NCI-H1105 (cell line): ENCODE measurements at places on chromosomes 13 and 19.
A peak's percentile ranks its signal among the peaks of the same experiment; 100 is the strongest.

GRCh38 chr13:39910041-39910440 is 254.6 kb downstream of the COG6 start:
- DNase-seq: no peak

- no peak for DNase-seq
Observed at GRCh38 chr13:25281193-25281934, 5.9 kb downstream of the MTMR6 start.

DNA sequence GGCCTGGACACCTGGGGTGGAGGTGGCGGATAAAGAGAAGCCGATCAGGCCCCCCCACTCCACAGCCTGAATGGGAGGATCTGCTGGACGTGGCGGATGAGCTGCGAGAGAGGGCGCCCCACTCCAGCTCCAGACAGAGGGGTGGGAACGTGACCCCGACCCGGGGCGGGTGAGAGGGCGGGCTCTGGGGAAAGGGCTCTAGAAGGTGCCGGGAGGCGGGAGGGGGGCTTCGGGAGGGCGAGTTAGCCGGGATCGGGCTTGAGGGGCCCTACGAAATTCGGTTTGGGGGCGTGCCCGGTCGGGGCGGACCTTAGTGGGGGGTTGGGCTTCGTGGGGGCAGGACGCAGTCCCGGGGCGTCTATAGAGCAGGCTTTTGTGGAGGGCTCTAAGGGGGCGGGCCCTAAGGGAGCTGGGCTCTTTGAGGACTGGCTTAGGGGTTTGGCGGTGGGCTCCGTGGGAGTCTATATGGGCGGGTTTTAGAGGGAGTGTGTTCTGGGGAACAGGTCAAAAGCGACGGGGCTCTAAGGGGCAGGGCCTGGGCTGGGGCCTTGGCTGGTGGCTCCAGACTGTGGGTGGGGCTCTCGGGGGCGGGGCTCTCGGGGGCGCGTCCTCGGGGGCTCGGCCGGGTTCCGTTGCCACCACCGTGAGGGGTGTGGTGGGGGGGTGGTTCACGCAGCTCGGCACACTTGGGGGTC is 4.1 kb upstream of the NANOS3 start:
- peak; percentile 40 for DNase-seq

GRCh38 chr13:93116809-93117208 is 109.8 kb upstream of the GPC6 start:
- DNase-seq: no peak

- DNase-seq: peak; percentile 29
Observed at GRCh38 chr13:40318366-40318765, 348.1 kb downstream of the FOXO1 start.

DNA sequence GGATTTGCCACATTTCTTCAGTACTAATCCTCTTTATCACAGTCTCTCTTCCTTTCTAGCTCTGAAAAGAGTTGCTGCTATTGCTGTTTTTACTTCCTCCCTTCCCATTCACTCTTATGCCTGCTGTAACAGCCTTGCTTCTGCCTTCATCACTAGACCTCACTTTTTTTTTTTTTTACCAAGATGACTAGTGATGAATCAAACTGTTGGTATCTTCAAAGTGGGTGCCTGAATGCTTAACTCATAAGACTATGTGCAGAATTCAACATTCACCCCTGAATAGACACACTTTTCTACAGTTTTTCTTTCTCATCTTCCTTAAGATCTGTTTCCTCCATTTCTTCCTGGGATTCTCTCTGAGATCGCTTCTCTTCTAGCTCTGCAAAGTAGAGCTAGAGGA is 217.2 kb upstream of the HTR2A start:
- no peak for DNase-seq

DNA sequence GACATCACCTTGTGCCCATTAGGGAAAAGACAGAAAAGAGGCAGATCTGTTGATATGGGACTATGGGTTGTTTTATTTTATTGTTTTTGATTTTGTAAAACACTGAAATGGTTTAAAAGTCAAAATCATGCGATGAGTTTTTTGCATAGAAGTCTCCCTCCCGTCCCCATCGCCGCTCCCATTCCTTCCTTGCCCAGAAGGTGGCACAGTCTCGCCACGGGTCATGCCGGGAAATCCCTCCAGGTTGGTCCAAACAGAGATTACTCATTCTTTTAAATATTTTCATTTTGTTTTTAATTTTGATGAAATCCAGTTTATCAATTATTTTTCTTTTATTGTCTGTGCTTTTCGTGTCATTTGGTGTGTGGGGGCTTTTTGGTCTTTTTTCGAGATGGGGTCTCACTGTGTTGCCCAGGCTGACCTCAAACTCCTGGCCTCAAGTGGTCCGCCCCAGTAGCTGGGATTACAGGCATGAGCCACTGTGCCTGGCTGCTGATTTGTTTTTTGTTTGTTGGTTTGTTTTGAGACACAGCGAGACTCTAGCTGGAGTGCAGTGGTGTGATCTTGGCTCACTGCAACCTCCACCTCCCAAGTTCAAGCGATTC is 9.2 kb downstream of the PGPEP1 start:
- DNase-seq: peak; percentile 26

GRCh38 chr19:4988770-4989251 is 19.9 kb downstream of the KDM4B start:
- no peak for DNase-seq

GRCh38 chr19:4186087-4186993 is 3.9 kb downstream of the ANKRD24 start:
- peak; percentile 51 for DNase-seq

DNA sequence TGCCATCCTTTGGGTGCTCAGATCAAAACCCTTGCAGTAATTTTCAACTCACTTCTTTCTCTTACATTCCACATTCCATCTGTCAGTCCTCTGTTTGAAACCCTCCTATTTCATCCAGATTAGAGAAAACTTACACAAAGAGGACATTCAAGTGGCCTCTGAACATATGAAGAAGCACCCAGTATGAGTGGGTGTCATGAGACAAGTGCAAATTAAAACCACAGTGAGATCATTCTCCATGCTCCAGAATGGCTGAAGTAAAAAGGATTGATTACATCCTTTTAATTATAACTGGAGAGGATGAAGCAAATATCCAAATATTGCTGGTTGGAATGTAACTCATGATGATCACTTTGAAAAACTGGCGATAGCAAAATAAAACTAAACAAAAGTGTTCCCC is 96.5 kb downstream of the MIPEP start:
- no peak for DNase-seq

- DNase-seq: peak; percentile 85
Observed at GRCh38 chr19:10259162-10259905, 7.3 kb downstream of the MRPL4 start.

DNA sequence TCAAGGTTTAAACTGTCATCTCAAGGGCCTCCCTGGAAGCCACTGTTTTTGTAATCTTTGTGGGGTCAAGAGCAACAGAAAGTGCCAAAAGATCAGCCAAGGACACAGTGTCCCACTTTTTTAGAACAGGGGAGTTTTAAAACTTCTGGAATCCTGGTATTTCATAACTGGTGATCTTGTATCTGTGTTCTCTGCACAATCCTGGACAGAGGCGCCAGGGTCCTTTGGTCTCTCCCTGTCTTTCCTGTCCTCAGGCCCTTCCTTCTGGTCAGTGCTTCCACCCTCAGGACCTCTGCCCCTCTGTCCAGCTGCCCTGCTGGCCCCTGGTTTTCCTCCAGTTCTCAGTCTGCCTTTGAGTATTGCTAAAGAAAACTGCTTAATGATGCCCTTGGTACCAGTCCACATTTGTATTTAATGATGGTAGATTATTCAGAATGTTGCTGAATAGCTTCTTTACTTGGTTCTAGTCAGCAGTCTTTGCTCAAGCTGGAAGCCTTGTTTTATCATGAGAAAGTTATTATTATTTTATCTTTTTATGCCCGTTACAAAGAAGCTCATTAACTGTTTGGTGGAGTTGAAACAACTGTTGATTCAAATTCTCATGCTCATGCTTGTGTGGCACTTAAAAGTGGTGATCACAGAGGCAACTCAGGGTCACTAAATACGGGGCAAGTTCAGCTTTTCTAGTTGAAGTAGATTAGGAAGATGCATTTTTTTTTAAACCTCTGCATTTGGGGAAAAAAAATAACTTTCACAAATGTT is 47.5 kb downstream of the WASF3 start:
- no peak for DNase-seq

DNA sequence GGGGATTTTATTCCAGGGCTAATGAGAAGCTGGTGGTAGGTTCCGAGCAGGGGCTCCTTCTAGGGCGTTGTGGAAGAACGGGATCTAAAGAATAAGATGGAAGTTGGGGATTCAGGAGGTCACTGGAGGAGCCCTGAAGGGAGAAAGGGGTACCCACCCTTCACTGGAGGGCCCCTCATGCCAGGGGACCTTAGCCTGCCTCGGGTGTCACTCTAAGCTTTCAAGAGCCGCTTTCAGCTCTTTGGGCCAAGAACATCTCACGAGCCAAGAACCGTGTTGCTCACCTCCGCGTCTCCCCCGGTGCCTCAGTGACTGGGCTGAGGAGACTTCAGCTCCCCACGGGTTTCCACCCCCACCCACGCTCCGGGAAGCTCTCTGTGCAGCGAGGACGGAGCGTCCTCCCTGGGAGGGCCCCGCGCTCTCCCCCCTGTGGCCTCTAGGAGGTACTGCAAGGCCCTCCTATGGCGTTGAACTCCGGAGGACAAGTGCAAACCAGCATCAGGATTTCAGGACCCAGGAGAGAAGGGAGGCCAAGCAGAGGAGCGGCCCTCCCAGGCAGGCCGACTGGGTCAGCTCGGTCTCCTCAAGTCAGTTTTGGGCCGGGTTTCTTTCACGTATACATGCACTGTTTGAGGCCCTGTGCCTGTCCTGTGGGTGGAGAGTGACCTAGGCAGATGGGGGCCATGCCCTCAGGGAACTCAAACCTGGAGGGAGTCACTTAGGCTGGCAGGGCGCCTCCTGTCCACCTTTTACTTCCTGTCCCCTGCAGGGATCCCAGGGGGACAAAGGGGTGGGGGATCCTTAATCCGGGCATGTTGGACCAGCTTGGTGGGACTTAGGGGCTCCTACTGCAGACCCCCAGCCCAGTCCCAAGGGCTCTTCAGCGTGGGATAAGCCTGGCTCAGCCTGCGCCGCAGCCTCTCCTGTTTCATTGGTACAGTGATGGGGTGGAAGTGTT is 5.1 kb upstream of the KRTDAP start:
- DNase-seq: peak; percentile 44

- DNase-seq: no peak
Observed at GRCh38 chr19:38062959-38063761, 156.2 kb downstream of the SIPA1L3 start.

DNA sequence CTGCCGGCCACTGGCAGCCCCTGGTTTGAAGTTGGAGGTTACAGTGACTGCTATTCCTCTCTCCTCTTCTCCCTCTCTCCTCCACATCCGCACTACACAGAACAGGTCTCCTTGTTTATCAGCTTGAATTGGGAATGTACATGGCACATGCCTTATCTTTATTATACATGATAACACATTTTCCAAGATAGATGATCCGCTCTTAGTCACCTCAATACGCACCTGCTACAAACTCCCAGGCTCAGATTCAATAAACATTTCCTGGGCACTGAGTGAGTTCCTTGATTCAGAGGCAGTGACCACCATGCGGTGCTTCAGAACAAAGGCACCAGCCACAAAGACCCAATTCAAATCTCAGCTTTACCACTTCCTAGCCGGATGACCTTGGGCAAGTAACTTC is 227.7 kb downstream of the TSHZ3 start:
- no peak for DNase-seq

- no peak for DNase-seq
Observed at GRCh38 chr13:21069561-21070004, 8.2 kb upstream of the LATS2 start.

GRCh38 chr13:110650436-110650835 is 35.1 kb downstream of the NAXD start:
- no peak for DNase-seq

DNA sequence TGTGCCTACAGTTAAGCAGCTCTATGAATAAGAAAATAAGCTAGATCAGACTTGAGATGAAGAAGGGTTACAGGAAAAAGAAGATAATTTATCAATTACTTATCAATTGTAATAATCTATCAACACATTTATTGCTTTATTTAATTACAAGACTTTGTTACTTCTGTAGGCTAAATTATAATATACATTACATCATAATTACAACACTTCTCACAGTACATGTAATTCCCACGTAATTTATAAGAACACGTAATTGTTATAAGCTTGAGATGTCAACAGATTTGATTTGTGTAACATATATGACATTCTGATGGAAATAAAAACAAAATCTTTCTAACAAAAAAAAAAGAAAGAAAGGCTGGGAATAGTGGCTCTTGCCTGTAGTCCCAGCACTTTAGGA is 36.8 kb downstream of the NEK5 start:
- DNase-seq: no peak

GRCh38 chr13:73955977-73956500 is 178.2 kb downstream of the KLF12 start:
- DNase-seq: no peak

DNA sequence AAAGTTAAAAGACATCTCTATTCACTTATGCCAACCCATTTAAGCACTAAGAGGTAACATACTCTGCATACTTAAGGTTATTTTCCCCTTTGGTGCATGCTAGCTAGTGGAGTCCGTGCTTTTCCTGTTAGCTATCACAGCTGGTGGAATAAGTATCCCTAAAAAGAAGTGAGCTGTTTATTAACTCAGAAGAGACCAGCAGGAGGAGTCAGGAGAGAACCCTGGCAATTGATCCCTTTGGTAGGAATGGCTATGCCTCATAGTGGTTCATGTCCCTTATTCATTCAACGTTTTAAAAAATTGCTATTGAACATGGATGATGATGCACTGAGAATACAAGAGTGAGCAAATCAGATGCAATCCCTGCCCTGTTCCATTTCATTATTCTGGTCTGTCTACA is 12.4 kb upstream of the NEK5 start:
- DNase-seq: no peak

- no peak for DNase-seq
Observed at GRCh38 chr13:27696731-27697130, 75.0 kb downstream of the POLR1D start.

DNA sequence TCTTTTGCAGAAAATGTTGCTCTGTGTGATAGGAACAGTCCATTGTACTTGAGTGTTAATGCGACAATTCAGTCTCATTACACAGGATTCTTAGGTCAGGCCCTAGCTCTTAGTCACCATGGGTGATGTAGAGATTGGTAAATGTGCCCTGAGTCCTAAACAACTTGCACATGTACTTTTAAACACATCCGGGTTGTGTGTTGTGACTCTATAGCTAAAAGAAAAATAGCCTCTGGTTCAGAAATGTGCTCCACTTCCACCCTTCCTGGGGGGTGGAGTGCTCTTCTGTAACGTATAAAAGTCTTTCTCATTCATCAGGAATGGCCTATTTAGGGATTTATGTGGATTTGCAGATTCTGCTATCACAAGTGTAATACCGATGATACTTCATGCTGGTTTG is 5.2 kb downstream of the SPATA13 start:
- DNase-seq: no peak
